ENCODE measurements at places on chromosomes 2 and 18. TPM values are rescaled to one million over a fixed set of nuclear protein-coding genes. Genes with fewer than 3 reads are reported as not detected.
A peak's percentile ranks its signal among the peaks of the same experiment; 100 is the strongest.

- H3K27ac ChIP-seq: no peak overlapping the region
- peaks cover 71% of the 10 kb centered on the region for H3K27me3 ChIP-seq
- H3K4me3 ChIP-seq: peak overlapping the region; percentile 78
- H3K4me1 ChIP-seq: peaks cover 67% of the 10 kb centered on the region
- peaks cover under 1% of the 10 kb centered on the region for H3K36me3 ChIP-seq
Measured at GRCh38 chr2:205684871-205685313, 2.6 kb downstream of the NRP2 start.

GRCh38 chr2:122191331-122191730 lies 435.9 kb downstream of the TSN start:
- no peaks in the 10 kb centered on the region for H3K27me3 ChIP-seq
- peak; percentile 73 for DNase-seq
- H3K4me3 ChIP-seq: no peak overlapping the region
- H3K4me1 ChIP-seq: peaks cover 23% of the 10 kb centered on the region
- H3K27ac ChIP-seq: no peak overlapping the region

DNA sequence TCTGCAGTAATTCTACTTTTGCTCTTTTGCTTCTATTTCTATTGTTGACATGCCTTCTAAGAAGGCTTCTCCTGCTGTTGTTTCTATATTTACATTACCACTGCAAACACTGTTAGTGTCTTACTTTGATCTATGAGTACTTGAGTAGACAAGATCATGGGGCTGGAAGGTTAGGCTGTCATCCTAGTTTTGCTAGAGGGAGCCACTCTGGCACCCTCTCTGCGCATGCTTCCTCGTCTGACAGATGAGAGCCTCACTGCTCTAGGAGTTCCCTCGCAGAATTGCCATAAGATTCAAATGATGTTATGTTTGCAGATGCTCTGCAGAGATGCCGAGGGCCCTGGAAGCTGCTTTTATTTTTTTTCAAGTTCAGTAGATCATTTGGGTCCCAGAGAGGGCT lies 185.6 kb downstream of the RNF144A start:
- no peak overlapping the region for H3K4me3 ChIP-seq
- no peaks in the 10 kb centered on the region for H3K27me3 ChIP-seq
- peaks cover under 1% of the 10 kb centered on the region for H3K4me1 ChIP-seq
- no peak for DNase-seq

The GAD1 gene
- 2.5 TPM for total RNA-seq

GRCh38 chr2:177902395-177903163 lies 170.0 kb downstream of the PDE11A start:
- peak overlapping the region; percentile 9 for H3K27ac ChIP-seq
- no peaks in the 10 kb centered on the region for H3K36me3 ChIP-seq
- DNase-seq: no peak
- no peak overlapping the region for H3K4me3 ChIP-seq
- no peaks in the 10 kb centered on the region for H3K27me3 ChIP-seq

DNA sequence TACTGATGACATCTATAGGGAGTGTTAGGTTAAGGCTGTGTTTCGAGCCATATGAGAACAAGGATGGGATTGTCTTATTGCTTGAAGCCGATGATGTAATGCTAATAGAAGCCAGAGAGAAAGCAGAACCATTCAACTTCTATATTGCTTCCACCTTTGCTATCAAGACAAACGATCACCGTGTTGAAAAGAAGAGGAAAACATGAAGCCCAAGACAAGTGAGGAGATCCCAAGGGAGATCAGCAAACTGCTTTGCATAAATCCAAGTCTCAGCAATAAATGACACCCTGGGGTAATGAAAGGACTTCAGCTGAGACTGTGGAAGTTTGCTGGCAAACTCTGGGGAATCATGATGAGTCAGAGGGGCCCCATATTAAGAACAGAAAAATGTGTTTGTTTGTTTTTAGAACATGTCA lies 206.2 kb downstream of the NCKAP5 start:
- H3K36me3 ChIP-seq: no peaks in the 10 kb centered on the region
- no peak overlapping the region for H3K27ac ChIP-seq
- no peaks in the 10 kb centered on the region for H3K27me3 ChIP-seq
- DNase-seq: no peak
- peaks cover 20% of the 10 kb centered on the region for H3K4me1 ChIP-seq

DNA sequence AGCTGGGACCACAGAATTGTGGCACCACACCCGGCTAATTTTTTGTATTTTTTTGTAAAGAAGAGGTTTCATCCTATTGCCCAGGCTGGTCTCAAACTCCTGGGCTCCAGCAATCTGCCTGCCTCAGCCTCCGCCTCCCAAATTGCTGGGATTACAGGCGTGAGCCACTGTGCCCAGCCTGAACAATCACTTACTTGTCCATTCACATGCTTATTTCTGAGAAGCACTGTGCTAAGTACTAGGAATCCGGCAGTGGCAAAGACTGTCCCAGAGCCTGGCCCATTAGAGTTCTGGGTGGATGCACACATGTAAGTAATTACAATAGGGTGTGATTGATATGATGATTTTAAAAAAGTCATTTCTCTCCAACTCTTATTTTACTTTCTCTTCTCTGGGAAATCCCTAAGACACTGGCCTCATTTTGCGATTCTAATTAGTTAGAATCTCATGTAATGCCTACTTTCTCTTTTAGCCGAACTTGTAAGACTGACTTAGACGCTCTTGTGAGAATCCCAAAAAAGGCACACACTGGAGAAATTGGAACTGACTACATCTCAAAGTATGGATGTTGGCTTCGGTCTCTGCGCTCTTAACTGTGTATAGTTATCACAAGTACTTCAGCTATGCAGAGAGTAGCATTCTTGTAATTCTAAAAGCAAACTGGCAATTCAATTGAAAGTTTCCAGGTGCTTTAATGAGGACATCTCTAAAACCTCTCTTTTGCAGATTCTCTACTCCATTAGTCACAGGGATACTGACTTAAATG lies 567.7 kb downstream of the DCC start:
- DNase-seq: peak; percentile 14
- H3K27ac ChIP-seq: no peak overlapping the region
- no peaks in the 10 kb centered on the region for H3K36me3 ChIP-seq
- peaks cover 8% of the 10 kb centered on the region for H3K4me1 ChIP-seq
- no peak overlapping the region for H3K4me3 ChIP-seq
- H3K27me3 ChIP-seq: no peaks in the 10 kb centered on the region

Data from WTC11 (cell line).